Smooth muscle cell of the coronary artery (primary cell): ENCODE measurements at places on chromosomes 13 and 19. TPM values are rescaled to one million over a fixed set of nuclear protein-coding genes. Genes with fewer than 3 reads are reported as not detected.

Gene FAAP24
- total RNA-seq: 1.5 and 1.7 TPM in 2 replicates

Gene CEACAM6
- not detected in 2 replicates for total RNA-seq

Gene ICAM4
- total RNA-seq: 0.45 and 0.82 TPM in 2 replicates

Gene FBXO27
- total RNA-seq: 1.8 and 2.0 TPM in 2 replicates

Gene SIGLEC8
- not detected in 2 replicates for total RNA-seq
